ENCODE measurements at places on chromosomes 5 and 9.
A peak's percentile ranks its signal among the peaks of the same experiment; 100 is the strongest.

- DNase-seq, result no peak
Measured at GRCh38 chr5:123503299-123503698, 8.7 kb upstream of the CSNK1G3 start.

DNA sequence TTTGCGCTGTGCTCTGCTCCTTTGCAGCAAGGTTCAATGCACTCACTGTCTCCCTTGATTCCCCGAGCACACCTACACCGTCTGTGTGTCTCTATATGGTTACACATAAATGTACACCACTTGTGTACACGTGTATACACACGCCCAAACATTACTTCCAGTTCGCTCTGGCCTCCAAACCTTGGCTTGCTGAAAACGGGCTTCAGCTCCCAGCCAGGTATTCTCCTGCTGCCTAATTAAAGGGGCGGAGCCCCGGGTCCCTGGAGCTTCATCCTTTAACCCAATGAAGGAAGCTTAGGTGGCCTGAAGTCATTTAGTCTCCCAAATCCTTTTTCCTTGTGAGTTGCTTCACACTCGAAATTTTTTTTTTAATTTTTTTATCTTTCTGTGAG is 4.6 kb downstream of the ISL1 start:
- no peak for DNase-seq

DNA sequence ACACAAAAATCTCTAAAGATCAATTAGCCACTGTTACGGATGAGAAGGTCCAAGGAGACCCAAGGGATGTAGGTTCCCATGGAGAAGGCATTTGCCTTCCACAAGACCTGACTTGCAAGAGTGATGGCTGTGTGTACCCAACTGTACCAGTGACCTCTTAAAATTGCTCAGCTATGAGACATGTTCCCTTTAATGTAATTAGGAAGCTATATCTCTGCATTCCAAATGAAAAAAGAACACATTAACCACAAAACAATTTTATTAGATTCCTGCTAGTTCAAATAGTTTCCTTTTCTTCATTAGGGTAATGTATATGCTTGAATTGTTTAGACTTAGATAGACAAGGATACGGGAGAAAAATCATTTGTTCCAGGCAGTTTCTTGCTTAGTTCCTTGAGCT is 3.3 kb downstream of the OR2Y1 start:
- DNase-seq, result no peak

GRCh38 chr9:92122061-92122460 is 6.8 kb upstream of the SPTLC1 start:
- DNase-seq, result no peak

GRCh38 chr9:94145640-94146039 is 61.4 kb downstream of the PTPDC1 start:
- no peak for DNase-seq

- DNase-seq, result peak; percentile 31
Measured at GRCh38 chr5:122078116-122079110, at the start of gene LOX. Gene LOX (minus strand): TSS chr5:122078259. CDS start chr5:122077985, 274 bp downstream.

DNA sequence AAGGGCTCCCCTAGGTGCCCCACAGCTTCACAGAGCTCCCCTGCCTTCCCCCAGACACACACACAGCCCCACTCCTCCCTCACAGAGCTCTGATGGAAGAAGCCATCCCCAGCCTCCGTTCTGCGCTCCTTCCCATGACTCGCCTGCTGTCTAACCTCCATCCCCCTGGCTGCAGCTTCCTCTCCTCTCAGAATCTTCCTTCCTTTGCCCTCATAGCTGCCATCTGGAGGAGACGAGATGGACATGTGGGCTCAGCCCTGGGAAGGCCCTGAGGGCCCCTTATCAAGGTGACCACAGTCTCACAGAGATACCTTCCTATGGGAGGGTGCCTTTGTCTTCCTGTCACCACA is 94.3 kb downstream of the PCDH1 start:
- no peak for DNase-seq

DNA sequence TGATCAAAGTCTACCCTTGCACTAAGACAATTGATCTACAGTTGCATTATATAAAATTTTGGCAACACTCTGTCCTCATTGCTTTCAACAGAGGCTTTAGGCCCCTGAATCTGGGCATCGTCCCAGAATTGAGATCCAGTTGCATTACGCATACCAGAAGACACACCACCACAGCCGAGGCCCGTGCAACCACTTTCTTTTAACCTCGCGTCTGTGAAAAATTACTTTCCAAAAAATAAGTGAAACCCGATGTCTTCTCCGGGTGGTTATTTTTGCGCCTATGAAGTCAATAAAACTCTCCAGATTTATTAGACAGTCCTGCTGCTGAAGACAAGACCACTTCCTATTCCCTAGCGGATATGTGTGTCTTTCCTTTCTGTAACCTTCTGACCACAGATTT is 52.1 kb upstream of the NFIB start:
- no peak for DNase-seq

Data from omental fat pad (tissue), 4 donors.